ENCODE measurements at places on chromosomes 7 and 10.

- H3K36me3 ChIP-seq = no peaks in the 10 kb centered on the region
- H3K4me1 ChIP-seq = no peaks in the 10 kb centered on the region
- H3K27me3 ChIP-seq = no peaks in the 10 kb centered on the region
- H3K27ac ChIP-seq = peak overlapping the region; percentile 22
- DNase-seq = peak; percentile 46
These were observed 4.9 kb upstream of the KAT6B start for GRCh38 chr10:74821501-74821900.

- no peak overlapping the region for H3K27ac ChIP-seq
- H3K4me3 ChIP-seq = no peak overlapping the region
- no peaks in the 10 kb centered on the region for H3K4me1 ChIP-seq
- DNase-seq = no peak
These were observed 61.9 kb downstream of the COL13A1 start for GRCh38 chr10:69863580-69863979.

GRCh38 chr10:4687397-4687796, 138.6 kb upstream of the AKR1E2 start:
- no peaks in the 10 kb centered on the region for H3K36me3 ChIP-seq
- no peaks in the 10 kb centered on the region for H3K27me3 ChIP-seq
- no peak overlapping the region for H3K27ac ChIP-seq
- DNase-seq = no peak
- no peak overlapping the region for H3K4me3 ChIP-seq

DNA sequence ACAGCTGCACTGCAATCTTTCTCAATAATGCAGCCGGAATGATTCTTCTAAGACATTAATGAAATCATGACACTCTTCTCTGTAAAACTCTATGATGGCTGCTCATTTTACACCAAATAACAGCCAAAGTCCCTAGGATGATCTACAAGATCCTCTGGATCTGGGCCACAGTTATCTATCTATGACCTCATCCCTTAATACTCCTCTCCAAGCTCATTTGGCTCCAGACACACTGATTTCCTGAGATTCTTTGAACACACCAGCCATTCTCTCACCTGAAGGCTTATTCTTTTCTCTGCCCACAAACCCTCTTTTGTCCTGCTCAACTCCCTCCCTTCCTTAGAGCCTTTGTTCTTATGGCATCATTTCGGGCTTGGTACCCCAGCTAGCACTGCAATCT, 577.4 kb upstream of the ANKRD30A start:
- H3K27me3 ChIP-seq = no peaks in the 10 kb centered on the region
- no peaks in the 10 kb centered on the region for H3K4me1 ChIP-seq
- H3K27ac ChIP-seq = no peak overlapping the region
- DNase-seq = no peak
- no peaks in the 10 kb centered on the region for H3K36me3 ChIP-seq
- H3K4me3 ChIP-seq = no peak overlapping the region

All from lung (tissue), 17 donors.